ENCODE measurements at places on chromosomes 12 and 14. TPM values are rescaled to one million over a fixed set of nuclear protein-coding genes. Genes with fewer than 3 reads are reported as not detected.

The SYT1 gene
- total RNA-seq: 7.0 TPM

The LPAR5 gene
- 0.47 TPM for total RNA-seq

The ZNF385A gene
- total RNA-seq: 17.2 TPM

The KERA gene
- total RNA-seq: not detected

The OTOGL gene
- not detected for total RNA-seq

The GDF3 gene
- total RNA-seq: not detected

The MYL2 gene
- 0.25 TPM for total RNA-seq

The PTHLH gene
- total RNA-seq: 34.4 TPM

The OLR1 gene
- 1.1 TPM for total RNA-seq

The DYRK2 gene
- total RNA-seq: 13.3 TPM

The TAPBPL gene
- 5.2 TPM for total RNA-seq

The GZMB gene
- total RNA-seq: not detected

The KRT73 gene
- total RNA-seq: not detected

The RAD9B gene
- total RNA-seq: 0.11 TPM

The SERPINA1 gene
- total RNA-seq: 3.1 TPM

The SRP54 gene
- 62.6 TPM for total RNA-seq

The RNFT2 gene
- total RNA-seq: 2.2 TPM

The SDR9C7 gene
- not detected for total RNA-seq

The SLC7A7 gene
- 10.1 TPM for total RNA-seq

The FOXG1 gene
- total RNA-seq: 0.17 TPM

The CISTR gene
- not detected for total RNA-seq

The IL26 gene
- total RNA-seq: not detected

The KRT72 gene
- total RNA-seq: not detected

The KRT78 gene
- total RNA-seq: not detected

The RHOJ gene
- not detected for total RNA-seq

The CD27 gene
- total RNA-seq: not detected

The VASH1 gene
- total RNA-seq: 4.9 TPM

The ACRBP gene
- total RNA-seq: 0.37 TPM

The FGF6 gene
- not detected for total RNA-seq

The KSR2 gene
- 0.60 TPM for total RNA-seq

The THAP2 gene
- 4.2 TPM for total RNA-seq

The BHLHE41 gene
- total RNA-seq: 0.73 TPM

The HSPA2 gene
- 40.2 TPM for total RNA-seq

The PLEK2 gene
- 28.3 TPM for total RNA-seq

The LRP6 gene
- 17.8 TPM for total RNA-seq

The KRT3 gene
- 0.07 TPM for total RNA-seq

The PRR4 gene
- 1.9 TPM for total RNA-seq

The SIRT4 gene
- 0.80 TPM for total RNA-seq

The CDKN3 gene
- total RNA-seq: 78.1 TPM

The DENND5B gene
- total RNA-seq: 15.8 TPM

The NKX2-8 gene
- 4.2 TPM for total RNA-seq

The GLIPR1L2 gene
- 0.14 TPM for total RNA-seq

The ASB2 gene
- total RNA-seq: 2.2 TPM

The TPPP2 gene
- total RNA-seq: not detected

All from A549 treated with RU486 at 1 μM for 4 hours (cell line).